ENCODE measurements at places on chromosomes 11 and 22. TPM values are rescaled to one million over a fixed set of nuclear protein-coding genes. Genes with fewer than 3 reads are reported as not detected.

IL18BP gene
- 13.1 TPM for total RNA-seq

- DNase-seq: no peak
These were observed 9.3 kb upstream of the PAX6 start for GRCh38 chr11:31820438-31820818.

- no peak for DNase-seq
These were observed 5.5 kb downstream of the MRPL49 start for GRCh38 chr11:65127473-65128181.

DNA sequence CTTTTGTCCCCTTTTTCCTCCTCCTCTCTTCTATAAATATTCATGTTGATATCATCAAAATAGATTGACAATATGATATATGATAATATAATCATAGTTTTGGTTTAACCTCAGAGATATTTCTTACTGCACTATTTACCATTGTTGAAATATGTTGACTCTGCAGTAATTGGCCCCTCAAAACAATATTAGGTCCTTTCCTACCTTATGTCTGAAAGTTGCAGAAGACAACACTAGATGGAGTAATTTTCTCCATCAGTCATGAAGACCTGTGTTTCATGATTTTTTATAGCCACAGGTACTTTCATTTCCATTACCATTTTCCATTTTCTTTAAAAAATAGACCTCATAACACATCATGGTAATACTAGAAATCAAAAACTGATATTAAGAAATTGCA is 284.4 kb downstream of the LUZP2 start:
- DNase-seq: no peak

DNA sequence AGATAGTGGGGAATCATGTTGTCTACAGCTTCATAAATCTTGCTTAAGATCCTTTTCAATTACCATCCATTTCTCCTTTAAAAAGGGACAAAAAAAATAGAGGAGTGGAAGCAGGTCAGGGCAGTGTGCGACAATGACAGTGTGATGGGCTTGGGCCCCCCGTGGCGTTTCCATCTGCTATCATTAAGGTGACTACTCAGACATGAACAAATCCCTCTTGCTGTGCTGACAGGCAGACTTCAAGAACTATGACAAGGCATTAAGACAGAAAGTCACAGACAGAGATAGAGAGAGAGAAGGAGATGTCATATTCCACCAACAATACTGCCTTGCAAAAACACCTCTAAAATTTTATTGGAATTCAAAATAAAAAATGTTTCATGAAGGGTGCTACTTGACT is 263.2 kb downstream of the DCDC1 start:
- no peak for DNase-seq

- no peak for DNase-seq
These were observed 112.2 kb downstream of the MTNR1B start for GRCh38 chr11:93081694-93082093.

Measured in mesenteric fat pad (tissue), 1 donor.